Stomach (tissue), 19 donors: ENCODE measurements at places on chromosomes 3 and 15. TPM values are rescaled to one million over a fixed set of nuclear protein-coding genes. Genes with fewer than 3 reads are reported as not detected.

The DZIP3 gene
- polyA plus RNA-seq: 1.2 TPM

The AADACL2 gene
- not detected for polyA plus RNA-seq

DNA sequence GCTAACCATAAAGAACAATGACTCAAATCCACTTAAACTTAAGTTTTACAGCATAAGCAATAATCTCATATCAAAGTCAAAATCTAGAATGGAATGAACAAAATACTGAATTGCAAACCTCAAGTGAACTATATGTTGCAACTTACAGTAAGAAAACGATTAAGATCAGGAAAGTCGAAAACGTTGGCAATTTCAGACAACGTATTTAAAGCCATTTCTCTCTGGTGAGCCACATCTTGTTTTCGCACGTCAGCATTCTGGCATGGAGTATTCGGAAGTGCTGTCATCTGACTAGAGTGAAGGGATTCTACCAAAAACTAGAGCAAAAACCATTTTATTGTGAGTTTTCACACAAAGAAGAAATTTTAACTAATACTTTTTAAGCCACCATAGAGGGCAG is 28.5 kb downstream of the ATR start:
- peaks cover 96% of the 10 kb centered on the region for H3K36me3 ChIP-seq
- no peak overlapping the region for H3K4me3 ChIP-seq
- no peaks in the 10 kb centered on the region for H3K4me1 ChIP-seq
- DNase-seq: no peak

DNA sequence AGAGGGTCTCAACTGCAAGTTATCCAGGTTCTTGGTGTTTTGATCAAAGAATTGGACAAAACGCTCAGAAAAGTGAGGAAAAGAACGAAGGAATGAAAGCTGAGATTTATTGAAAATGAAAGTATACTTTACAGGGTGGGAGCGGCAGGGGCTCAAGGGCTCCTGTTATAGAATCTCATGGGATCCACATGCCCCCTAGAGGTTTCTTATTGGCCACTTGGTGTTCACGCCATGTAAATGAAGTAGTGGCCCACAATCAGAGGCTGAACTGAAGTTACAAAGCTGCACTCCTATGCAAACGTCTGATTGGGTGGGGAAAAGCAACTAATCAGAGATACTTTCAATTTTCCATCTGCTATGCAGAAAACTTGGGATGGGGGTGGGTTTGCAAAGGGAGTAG is 216.7 kb downstream of the PTPRG start:
- no peaks in the 10 kb centered on the region for H3K4me1 ChIP-seq
- no peak overlapping the region for H3K4me3 ChIP-seq
